T47D (cell line): ENCODE measurements at places on chromosomes 16 and 17.
A peak's percentile ranks its signal among the peaks of the same experiment; 100 is the strongest.

- DNase-seq, result no peak
Observed at GRCh38 chr16:50124769-50125168, 28.3 kb upstream of the TENT4B start.

DNA sequence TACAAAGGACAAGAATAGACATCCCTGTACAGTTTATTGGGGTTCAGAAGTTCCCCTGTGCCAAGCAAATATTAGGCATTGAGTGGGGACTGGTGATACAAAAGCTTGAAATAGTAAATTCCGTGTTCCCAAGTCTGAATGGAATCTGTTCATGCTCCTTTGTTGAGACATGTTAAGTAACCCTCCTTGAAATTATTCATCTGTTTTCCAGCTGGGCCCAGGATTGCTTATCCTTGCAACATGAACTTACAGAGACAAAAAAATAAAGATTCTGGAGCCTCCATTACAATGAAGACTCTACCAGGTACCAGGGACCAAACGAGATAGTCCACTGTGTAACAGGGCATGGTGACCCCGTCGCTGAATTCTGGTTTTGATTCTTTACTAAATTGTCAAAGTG, 6.1 kb upstream of the CCL8 start:
- DNase-seq, result no peak

GRCh38 chr17:37430051-37430627, 23.5 kb downstream of the TADA2A start:
- DNase-seq, result no peak

- peak; percentile 55 for DNase-seq
Observed at GRCh38 chr16:58464047-58464915, 35.7 kb upstream of the NDRG4 start.

DNA sequence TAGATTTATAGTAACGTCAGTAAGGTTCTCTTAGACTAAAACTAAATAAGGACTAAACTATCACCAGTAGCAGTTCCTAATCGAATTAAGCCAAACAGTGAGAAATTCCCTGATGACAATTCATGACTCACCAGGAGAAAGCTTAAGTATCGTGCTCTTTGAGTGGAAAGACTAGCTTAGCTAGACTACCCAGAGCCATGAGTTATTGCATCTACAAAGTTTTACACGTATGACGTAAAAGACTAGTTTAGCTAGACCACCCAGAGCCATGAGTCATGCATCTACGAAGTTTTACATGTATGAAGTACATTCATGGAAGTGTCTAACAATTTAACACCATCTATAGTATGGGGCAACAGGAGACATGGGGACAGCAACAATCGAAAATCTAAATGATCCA, 36.6 kb downstream of the UBE2G1 start:
- DNase-seq, result no peak

GRCh38 chr16:57265850-57266530, 18.5 kb downstream of the PLLP start:
- peak; percentile 38 for DNase-seq

- no peak for DNase-seq
Observed at GRCh38 chr16:35319536-35320192, 1860.3 kb downstream of the TP53TG3F start.

DNA sequence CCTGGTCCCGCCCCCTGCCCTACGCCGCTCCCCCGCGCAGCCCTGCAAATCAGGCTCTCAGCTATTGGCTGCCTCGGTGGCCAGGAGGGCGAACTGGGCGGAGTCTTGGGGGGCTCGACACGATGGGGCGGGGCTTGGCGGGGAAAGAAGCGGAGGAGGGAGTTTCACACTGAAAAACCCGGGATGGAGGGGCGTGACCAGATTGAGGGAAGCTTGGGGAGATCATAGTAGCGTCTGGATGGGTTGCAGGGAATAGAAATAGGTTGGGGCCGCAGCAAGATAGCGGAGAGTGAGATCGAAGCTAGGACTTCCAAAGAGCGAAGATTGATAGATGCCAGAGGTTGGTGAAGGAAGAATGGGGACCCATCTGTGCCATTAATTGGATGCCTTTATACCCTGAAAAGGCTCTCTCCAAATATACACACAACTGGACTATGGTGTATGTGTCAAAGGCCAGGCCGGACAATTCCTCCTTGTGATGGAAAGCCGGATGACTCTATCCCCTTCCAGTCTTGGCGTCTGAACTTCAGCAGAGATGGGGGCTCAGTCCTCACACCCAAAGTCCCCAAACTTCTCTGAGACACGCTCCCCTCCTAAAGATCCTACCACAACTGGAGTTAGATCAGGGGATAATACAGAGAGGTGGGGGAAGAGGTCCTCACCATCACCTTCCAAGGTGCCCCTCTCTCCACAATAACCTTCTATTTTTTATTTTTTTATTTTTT, 376 bp upstream of the STAC2 start:
- no peak for DNase-seq

DNA sequence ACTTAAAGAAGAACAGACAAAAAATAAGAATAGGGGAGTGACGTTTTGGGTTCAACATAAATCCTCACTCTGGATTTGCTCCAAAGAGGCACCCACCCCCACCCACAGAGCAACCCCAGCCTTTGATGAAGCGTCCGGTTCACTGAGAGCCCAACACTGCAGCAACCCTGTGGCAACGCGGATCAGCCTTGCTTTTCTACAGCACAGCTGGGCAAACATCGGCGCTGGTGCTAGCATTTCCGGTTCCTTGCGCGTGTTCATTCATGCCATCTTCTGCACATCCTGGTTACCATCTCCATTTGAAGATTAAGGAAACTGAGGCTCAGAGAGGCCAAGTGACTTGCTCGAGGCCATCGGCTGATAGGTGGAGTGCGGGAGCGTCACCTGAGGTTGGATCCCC, 8.7 kb upstream of the GINS2 start:
- DNase-seq, result peak; percentile 77

GRCh38 chr17:74807925-74808324, 31.8 kb upstream of the NAT9 start:
- DNase-seq, result no peak

DNA sequence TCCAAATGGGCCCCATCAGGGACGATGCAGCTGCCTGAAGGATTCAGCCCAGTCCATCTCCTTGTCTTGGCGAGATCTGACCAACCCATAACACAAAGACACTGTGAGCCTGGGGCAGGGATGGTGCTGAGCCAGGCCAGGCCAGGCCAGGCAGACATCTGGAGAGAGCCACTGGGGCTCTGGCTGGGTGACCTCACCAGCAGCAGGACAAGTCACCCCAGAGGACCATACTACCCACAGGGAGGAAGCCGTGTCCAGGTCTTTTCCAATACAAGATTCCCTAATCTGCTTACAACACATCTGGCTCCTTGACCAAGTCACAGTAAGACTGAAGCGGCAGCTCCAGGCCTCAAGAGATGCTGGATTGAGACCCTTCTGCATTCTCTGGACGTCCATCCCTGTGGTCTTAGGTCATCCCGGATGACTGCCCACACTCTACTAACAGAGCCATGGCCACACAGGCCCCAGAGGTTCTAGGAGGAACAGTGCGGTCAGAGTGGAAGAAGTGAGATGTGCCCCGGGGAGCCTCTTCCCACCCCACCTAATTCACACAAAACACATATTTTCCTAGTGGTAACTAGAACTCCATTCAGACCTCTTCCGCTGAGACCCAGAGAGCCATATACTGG, 81.8 kb upstream of the RCVRN start:
- DNase-seq, result no peak
